ENCODE measurements at places on chromosomes 5 and 9.

DNA sequence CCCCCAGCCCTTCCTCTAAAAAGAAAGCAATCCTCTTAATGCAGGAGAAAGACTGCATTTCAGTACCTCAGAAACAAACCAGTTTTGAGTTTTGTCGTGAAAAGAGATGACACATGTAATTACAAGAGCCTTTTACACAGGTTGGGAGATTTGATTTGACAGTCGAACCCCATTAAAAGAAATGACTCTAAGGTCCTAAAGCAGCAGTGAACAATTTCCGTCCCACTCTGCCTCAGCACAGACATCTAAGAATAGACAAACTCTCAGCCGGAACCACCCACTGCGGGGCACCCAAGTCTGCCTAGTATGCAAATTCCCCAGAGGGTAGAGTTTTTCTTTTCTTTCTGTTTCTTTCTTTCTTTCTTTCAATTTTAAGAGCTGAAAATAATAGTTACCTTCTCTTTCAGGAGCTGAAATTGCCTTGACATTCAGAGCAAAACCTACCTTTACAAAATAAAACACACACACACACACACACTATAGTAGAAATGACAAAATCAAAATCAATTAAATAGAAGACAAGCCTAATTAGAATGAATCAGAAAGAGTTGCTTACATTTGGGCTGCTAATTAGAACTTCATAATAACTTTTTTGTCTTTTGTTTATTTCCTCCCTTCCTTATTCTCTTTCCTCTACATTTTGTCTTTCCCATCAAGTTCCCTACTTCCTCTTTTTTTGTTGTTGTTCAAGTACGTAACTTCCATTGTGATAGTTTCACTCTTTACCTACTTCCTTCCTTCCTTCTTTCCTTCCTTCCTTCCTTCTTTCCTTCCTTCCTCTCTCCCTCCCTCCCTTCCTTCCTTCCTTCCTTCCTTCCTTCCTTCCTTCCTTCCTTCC, 65.1 kb downstream of the BASP1 start:
- DNase-seq: no peak

DNA sequence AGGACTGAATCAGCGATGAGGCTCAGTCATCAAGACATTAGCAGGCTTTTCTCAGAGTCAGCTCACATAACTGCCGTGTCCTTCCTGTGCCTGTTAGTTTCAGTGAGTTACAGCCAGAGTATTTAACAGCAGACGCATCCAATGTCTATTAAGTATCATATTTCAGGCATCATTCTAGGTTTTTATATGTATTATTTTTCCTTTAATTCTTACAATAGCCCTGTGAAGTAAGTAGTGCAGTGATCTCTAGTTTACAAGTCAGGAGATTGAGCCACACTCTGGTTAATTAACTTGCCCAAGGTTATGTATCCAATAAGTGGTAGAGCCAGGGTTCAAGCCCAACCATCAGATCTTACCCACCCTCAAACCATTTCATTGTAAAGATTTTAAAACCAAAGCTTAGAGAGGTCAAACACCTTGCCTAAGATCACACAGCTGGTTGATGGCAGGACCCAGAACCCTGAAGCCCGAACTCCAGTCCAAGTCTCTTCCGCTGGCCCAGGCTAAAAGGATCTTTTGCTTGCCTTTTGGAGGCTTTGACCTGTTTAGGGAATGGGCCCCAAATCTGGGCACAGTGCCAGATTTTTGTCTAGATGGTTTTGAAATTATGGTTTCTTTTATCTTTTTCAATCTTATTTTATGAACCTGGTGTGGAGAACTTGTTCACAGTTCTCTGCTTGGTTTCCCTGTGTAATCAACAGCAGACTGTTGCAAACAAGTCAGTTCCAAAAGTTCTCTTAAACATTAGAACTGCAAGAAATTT, 261.2 kb upstream of the CLINT1 start:
- DNase-seq: no peak

DNA sequence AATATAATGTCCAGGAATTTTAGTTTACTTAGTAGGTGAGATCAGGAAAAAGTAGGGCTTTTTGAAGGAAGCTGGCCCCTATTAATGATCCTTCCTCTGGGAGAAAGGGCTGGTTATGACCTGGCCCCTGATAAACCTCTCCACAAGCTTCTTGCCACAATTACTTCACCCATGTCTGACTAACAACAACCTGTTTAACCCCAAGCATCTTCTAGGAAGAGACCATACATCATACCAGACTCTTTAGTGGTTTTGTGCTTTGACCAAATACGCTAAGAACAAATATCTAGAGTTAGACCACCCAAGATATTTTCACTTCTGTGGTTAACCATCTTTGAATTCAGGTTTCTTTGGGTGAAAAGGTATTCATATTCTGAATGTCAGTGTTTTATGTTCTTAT, 174.0 kb upstream of the SLC27A6 start:
- no peak for DNase-seq

GRCh38 chr9:36288070-36288469, 29.8 kb upstream of the GNE start:
- no peak for DNase-seq

GRCh38 chr9:91197232-91198181, 164.2 kb downstream of the AUH start:
- no peak for DNase-seq

GRCh38 chr5:88419931-88420330, 151.3 kb upstream of the TMEM161B start:
- DNase-seq: no peak

DNA sequence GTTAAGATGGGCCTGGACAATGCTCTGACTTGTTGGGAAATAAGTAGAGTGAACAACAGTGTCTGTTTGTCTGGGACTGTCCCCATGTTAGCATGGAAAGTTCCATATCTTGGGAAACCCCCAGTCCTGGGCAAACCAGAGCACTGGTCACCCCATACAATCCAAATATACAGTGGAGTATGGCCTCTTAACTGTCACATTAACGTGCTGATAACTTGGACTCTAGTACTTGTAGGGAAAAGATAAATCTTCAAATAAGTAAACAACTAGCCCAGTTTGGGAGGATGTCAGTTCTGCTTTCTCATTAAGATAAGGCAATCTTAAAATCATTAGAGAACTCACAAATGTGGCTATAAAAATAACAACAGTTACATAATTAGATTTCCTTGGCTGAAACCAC, 47.6 kb upstream of the JAK2 start:
- DNase-seq: no peak
